A172 (cell line): ENCODE measurements at places on chromosomes 12 and 14.

- DNase-seq = no peak
Observed at GRCh38 chr14:85601690-85602089, 71.7 kb downstream of the FLRT2 start.

- no peak for DNase-seq
Observed at GRCh38 chr12:106773286-106774004, 1.0 kb upstream of the RIC8B start.

DNA sequence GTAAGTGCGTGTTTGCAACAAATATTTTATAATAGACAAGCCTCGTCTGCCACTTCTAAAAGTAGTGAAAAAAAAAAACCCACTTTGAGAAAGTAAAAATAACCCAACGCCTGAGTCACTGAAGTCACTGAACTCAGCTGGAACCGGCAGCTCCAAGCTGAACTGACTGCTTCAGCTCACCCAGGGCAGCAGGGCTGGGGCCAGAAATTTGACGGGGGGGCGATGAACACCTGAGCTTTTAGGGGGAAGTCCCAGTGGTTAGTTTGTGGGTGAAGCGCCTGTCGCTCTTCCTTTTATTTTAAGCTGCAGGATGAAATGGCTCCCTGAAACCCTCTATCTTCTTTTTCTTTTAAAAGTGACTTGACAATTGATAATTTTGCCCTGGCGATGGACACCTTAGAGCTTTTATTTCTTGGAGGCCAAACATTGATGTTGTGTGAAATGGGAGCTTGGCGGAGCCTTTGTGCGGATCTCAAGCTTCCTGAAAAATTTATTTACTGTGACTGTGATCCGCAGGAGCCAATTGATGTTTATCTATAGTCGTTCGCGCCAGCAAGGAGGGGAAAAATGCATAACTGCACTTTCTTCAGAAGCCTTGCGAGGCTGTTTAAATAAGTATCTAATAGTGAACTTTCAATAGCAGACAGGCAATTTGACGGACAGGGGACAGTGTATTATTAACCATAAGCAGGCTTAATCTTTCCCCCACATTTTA is 173.2 kb upstream of the MYL2 start:
- no peak for DNase-seq

GRCh38 chr14:34029921-34030334 is 79.1 kb upstream of the EGLN3 start:
- no peak for DNase-seq

- DNase-seq = no peak
Observed at GRCh38 chr12:71162832-71163763, 5.3 kb upstream of the TSPAN8 start.

GRCh38 chr12:78088391-78088832 is 257.7 kb downstream of the NAV3 start:
- peak; percentile 16 for DNase-seq

GRCh38 chr14:63508033-63508432 is 35.1 kb downstream of the PPP2R5E start:
- DNase-seq = no peak

DNA sequence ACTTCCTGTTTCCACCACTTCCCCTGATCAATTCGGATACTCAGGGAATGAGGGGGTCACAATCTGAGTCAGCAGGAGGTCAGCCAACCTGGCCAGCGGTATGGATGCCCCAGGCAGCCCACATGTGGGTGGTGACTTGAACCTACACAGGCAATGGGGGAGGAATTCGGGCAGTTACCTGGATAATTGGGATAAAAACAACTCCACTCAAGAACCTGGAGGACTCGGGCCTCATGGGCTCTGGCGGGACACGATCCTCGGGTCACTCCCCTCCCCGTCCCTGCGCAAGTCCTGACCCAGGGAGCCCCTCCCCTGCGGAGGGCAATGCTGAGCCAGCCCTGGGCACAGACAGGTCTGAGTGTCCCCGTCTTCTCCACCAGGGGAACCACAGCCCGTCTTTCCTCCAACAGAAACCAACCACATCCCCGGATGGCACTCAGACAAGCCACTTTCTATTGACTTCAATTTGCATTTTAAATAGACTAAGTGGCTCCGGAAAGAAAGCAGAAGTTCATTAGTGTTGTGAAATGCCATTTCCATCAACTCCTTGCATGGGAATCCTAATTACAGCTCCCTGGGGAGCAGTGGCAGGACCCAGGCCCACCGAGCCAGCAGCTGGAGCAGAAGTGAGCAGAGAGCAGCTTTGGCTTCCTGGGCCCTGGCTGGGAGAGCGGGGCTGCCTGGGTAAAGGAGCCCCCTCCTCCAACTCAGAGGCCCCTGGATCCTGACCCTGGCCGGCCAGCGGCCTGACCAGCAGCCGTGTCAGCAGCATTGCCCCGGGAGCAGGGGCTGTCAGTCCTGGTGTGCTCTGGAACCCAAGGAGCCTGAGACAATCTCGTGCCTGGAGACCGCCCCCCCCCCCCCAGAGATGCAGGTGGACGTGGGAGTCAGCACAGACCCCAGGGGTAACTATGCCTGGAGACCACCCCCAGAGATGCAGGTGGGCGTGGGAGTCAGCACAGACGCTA is 374.1 kb downstream of the ADGRD1 start:
- DNase-seq = no peak

DNA sequence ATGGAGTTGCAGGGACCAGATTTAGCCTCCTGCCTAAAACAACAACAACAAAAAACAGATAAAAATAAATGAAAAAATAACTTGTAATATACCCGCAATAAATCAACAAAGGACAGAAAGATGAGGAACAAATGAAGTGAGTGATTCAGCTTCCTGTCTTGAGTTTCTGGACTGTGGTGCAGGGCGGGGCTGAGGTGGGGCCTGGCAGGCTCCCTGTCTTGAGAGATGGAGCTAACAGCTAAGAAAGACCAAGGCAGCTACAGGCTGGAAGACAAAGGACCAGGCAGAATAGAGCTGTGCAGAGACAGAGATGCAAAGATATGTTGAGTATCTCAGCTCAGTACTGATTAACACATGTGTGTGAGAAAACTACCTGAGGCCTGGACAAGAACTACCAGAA is 879.2 kb downstream of the AACS start:
- DNase-seq = peak; percentile 4

DNA sequence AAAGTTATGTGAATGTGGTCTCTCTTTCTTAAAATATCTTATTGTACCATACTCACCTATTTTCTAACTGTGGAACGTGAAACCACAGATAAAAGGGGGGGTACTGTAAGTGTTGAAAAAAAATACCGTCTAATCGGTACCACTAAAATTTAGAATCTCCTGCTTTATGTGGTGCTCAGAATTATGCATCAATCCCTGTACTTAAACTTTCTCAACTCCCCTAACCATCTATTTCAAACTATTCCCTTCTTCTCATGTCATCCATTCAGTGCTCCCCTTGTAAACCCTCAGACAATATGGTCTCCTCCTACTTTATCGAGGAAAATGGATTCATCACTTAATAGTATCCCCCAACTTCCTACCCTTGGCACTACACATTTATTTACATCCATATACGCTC is 23.7 kb downstream of the DEPDC4 start:
- no peak for DNase-seq

DNA sequence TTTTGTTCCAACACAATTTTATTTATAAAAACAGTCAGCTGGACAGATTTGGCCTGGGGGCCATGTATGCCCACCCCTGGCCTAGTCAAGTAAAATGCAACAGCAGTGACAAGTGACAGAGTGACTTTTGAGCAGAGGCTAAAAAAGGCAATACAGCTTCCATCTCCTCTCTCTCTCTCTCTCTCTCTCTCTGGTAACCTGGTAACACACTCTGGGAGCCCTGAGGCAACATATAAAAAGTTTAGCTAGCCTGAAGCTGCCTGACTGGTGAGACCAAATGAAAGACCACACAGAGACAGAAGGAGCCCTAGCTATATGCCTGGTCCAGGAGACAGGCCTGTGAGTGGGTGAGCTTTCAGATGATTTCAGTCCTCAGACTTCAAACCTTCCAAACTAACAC is 105.4 kb downstream of the DENND5B start:
- DNase-seq = no peak

DNA sequence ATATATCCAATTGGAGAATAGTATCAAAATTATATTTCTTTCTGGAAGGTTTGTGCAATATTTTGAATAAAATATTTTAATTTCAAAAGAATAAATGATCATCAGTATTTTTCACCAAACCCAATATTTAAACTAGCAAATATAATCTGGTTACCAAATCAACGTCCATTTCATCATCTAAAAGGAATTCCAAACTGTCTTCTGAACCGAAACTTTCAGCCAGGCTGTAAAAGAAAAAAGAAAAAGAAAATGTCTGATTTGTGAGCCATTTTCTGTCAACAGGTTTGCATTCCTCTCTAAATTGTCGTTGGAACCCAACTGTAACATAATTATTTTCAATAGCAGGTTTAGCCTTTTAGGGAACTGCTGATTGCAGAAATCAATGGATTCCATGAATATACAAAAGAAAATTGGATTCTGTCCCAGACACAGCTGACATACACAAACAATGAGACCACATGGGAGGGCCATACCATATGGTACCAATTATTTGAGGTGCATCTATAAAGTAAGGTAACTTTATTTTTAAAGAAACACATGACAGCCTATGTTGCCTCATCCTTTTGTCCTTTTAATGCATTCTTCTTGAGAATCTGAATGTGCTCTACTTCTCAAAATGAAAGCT is 22.7 kb downstream of the SNRPF start:
- DNase-seq = no peak

- no peak for DNase-seq
Observed at GRCh38 chr12:27199638-27200300, 44.3 kb upstream of the STK38L start.

DNA sequence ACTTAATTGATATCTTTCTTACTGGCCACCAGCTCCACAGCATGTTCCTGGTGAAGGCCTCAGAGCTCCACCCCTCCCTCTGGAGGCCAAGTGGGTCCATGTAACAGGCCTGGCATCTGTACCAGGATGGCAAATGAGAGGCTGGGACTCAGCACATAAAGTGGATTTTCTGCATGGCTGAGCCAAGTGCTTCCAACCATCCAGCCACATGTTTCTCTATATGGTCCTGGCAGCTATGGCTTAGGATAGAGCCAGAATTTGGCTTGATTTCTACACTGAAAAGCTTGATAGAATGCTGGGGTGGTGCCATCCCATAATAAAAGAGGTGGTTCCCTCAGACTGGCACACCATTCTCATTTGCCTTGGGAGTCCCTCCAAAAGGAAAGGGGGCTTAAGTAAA is 94.1 kb downstream of the PAX9 start:
- DNase-seq = no peak
